Bronchial epithelial cell (primary cell): ENCODE measurements at places on chromosomes 7 and 10.

- no peak for DNase-seq
Measured at GRCh38 chr7:25787336-25787735, 364.7 kb upstream of the NFE2L3 start.

DNA sequence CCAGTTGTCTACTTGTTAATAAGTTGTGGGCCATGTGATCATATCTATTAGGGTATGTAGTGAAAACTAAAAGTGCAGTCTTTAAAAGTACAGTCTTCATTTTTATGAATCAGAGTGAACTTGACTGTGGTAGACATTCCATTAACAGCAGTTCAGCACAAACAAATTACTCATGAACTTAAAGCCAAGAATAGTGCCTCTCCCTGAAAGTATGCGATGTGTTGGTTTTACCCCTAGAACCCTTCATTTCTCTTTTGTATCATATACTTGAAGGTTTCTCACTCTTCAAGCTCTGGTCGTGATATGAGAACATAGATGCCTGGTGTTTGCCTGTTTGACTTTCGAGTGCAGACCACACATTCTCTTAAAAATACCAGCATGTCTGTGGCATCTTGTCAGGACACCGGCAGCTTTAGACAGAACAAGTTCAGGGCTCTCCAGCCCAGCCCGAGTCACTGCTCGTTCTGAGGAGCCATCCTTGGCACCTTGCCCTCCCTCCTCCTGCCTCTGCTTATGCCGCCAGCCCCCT lies 159.3 kb downstream of the LCOR start:
- peak; percentile 63 for DNase-seq

DNA sequence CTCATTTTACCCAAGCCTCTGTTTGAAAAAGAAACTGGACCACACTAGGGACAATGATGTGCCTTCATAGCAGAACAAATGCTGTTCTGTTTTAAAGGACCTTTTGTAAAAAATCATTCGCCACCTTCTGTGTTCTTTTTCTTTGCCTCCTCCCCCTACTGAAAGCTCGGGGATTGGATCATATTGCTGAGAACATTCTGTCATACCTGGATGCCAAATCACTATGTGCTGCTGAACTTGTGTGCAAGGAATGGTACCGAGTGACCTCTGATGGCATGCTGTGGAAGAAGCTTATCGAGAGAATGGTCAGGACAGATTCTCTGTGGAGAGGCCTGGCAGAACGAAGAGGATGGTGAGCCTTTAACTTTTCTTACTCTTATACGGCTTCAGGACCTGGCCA lies 62.2 kb downstream of the POLL start:
- no peak for DNase-seq

DNA sequence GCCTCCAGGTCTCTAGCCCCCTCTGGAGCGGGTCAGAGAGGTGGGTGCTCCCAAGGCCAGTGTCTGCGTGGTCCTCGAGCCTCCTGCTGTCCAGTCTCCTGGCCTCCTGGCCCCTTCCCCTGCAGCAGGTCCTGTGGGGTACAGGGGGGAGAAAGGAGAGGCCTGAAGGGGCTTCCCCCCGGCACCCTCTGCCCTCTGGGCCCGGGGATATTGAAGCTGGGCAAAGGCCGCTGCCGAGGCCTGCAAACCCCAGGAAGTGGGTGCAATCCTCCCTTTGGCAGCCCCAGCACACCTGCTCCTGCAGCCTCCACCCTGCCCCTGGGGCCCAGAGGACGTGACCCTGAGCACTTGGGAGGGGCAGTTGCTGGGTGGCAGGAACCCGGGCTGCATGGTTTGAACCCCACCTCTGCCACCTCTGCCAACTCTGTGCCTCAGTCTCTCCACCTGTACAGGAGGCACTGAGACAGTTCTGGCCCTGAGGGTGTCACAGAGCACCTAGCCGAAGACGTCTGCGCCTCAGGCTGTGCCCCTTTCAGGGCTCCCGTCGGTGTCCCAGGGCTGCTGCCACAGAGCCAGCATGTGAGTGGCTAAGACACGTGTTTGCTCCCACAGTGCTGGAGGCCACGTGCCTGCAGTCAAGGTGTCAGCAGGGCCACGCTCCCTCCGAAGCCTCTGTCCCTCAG lies 59.1 kb upstream of the INPP5A start:
- no peak for DNase-seq

DNA sequence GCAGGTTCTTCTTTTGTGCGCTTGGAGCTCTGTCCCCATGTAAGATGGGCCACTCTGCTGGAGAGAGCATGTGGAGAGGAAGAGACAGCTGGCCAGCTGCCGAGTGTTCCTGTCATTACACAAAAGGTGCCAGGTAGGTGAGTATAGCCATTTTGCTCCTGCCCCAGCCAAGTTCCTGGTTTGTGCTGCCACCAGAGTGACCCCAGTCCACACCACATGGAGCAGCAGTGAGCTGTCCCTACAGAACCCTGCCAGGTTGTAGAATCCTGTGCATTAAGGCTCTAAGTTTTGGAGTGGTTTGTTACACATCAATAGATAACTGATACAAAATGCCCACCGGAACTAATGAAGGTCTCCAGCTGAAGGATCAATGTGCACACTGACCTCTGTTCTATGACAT lies 84.6 kb upstream of the GHITM start:
- DNase-seq: no peak
